ENCODE measurements at places on chromosomes 3 and 15.

- no peak for DNase-seq
These were observed 247.1 kb upstream of the LMCD1 start for GRCh38 chr3:8254489-8254888.

DNA sequence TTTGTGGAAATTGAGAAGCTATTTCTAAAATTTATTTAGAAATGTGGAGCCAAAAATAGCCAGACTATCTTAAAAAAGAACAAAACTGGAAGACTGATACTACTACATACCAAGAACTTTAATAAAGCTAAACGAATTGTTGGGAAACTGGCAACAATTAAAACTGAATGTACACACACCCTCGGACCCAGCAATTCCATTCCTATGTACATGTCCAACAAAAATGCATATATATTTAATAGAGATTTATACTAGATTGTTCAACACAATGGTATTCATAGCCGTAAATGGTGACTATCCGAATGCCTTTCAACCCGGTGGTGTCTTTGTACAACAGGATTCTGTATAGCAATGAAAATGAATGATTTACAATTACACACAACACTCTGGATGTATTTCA lies 136.5 kb upstream of the RASGRP1 start:
- no peak for DNase-seq

DNA sequence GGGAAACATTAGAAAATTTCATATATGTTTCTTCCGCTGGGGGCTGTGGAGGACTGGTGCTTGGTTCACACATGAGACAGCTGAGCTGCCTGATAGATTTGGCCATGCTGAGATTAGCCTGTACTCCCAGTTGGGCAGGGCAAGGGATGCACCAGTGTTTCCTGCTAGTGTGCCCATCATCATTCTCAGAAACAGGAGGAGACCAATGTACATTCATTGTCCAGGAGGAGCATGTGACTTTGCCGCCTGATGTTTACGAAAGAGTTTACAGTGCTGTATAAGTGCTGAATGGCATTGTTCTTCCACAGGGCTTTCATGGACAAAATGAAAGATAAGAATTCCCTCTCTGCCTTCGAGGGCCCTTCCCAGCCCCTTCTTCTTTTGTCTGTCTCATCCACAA lies 311.1 kb upstream of the THBS1 start:
- no peak for DNase-seq

GRCh38 chr3:65443739-65444446 lies 594.8 kb downstream of the MAGI1 start:
- no peak for DNase-seq

DNA sequence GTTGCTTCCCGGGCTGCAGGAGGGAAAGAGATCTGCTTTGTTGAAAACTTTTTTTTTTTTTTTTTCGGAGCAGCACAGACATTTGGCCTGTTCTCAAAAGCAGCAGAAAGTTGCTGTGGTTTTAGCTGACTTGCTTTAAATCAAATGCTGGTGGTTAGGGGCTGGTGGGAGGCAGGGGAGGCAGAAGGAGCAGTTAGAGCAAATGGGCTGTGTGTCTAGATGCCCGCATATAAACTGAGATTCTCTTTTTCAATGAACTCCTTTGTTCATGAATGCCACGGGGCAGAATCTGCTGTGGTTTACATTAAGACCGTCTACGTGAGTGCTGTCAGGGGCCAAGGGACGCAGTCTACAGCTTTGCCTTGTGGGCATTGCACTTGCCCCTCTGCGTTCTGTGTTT lies 95.9 kb downstream of the FLNB start:
- no peak for DNase-seq

GRCh38 chr3:157274644-157275137 lies 114.7 kb upstream of the CCNL1 start:
- DNase-seq = no peak

DNA sequence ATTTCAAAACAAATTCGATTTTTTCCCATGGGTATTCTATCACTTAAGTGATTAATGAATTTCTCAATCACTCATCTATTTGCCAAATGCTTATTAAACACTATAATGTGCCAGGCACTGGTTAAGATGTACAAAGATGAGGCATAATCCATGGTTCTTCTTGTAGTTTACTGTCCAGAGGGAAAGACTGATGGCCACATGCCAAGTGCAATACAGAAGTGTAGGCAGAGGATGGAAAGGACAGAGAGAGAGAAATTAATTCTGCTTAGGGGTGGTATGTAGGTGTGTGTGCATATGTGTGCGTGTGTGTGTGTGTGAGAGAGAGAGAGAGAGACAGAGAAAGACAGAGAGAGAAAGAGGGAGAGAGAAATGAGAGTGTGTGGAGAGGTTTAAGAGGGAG lies 120.8 kb upstream of the CCNL1 start:
- DNase-seq = no peak

GRCh38 chr15:65824031-65824743 lies 32.1 kb upstream of the DENND4A start:
- no peak for DNase-seq

DNA sequence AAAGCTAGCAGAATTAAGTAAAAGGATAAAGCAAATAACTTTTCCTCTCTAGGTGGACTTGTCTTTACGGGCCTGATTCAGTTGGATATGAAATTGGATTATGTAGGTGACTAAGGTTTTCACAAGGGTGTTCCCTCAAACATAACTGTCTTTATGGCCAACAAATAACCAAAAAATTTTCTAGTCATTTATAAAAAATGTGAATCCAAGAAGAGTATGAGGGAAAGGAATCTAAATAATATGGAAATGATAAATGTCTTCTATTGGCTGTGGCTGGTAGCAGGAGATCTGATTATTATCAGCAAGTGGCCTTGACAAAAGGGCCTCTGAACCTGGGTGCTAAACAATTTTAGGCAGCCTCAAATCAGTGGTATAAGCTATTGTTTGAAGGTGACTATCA lies 594.0 kb upstream of the UBE2E2 start:
- DNase-seq = no peak

- DNase-seq = no peak
These were observed 1044.5 kb downstream of the NTRK3 start for GRCh38 chr15:87212041-87212440.

DNA sequence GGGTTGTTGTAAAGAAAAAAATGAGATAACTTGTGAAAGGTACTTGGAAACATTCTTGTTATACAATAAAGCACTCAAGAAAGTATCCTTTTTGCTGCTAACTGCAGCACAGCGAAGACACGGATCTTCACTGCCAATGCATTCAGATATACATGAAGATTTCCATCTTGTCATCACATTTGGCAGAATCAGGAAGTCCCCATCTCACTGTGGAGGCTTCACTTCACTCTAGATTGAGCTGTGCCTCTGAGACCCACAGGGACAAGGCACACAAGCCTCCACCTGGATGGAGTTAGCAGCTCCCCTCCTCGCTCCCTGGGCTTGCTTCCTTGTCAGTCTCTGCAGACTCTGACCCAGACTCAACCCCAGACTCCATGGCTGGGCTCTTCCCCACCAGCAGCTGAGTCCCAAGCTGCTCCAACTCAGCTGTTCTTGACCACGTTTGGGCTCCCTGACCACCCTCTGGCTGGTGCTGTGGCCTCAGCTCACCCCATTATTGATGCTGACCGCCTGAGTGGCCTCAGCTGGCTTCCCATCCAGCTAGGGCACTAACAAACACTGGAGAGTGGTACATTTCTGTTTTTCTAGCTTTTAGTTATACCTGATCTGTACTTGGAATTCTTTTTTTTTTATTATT lies 45.4 kb upstream of the SMAD3 start:
- no peak for DNase-seq

- no peak for DNase-seq
These were observed 2.8 kb downstream of the ZIC4 start for GRCh38 chr3:147403511-147403910.

DNA sequence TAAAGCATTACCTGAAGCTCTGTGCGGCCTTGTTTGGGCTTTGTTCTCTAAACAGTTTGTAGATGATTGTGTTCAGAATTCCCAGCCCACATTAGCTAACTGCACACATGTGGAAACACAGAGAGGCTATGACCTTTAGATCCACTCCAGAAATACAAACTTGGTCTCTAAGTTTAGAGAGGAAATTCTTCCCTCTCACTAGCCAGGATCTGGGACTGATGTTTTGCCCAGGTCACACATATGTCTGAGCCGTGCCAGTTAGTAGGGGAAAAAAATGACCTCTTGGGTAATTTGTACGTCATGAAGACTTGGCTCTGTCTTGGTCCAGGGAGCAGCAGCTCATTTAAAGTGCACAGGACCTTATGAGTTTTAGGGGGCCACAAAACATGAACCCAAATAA lies 223.1 kb downstream of the RBMS3 start:
- no peak for DNase-seq

GRCh38 chr15:63056829-63057228 lies 14.3 kb downstream of the TPM1 start:
- no peak for DNase-seq

DNA sequence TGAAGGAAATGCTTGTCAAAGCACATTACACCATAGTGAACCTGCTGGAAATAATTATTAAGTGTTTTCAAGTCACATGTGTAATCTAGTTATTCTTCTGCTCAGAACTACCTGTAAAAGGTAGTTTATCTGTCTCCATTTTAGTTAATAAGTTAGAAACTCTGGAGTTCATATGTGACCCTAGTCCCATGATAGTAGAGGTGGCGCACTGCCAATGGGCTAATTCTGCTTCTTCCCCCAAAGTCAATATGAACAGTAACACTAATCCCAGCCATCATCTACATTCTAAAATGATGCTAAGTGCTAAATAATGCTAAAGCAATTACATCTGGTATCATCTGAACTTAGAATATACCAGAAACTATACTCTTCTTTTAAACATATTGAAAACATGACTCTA lies 361.0 kb upstream of the NECTIN3 start:
- no peak for DNase-seq

DNA sequence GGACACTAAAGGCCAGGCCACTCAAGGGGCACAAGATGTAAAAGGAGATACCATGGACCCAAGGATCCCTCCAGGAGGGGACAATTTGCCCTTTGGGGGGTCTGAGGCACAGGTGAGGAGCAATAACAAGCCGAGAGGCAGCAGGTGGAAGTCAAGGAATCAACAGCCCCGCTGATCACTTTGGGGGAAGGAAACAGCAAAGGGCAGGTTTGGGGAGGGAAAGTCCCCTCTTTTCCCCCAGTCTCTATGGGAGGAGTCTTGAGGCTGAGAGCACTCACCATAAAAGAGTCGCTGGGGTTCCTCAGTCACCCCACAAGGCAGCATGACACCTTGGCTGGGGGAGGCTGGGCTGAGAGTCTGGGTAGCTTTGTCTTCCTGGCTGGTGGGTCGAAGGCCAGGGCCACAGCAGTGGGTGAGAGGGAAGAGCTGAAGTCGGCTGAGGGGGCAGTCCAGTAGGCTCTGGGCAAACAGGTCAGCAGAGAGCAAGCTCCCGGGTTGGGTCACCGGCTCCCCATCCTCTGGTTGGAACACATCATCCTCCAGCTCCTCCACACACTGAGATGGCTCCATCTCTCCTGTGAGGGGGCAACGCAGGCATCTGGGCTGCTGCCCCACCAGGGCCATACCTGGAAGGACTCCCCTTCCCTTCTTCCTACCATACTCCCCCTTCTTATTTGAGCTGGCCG lies 3.0 kb downstream of the BMF start:
- DNase-seq = no peak

- no peak for DNase-seq
These were observed 562.8 kb downstream of the NR2F2 start for GRCh38 chr15:96893159-96893906.

DNA sequence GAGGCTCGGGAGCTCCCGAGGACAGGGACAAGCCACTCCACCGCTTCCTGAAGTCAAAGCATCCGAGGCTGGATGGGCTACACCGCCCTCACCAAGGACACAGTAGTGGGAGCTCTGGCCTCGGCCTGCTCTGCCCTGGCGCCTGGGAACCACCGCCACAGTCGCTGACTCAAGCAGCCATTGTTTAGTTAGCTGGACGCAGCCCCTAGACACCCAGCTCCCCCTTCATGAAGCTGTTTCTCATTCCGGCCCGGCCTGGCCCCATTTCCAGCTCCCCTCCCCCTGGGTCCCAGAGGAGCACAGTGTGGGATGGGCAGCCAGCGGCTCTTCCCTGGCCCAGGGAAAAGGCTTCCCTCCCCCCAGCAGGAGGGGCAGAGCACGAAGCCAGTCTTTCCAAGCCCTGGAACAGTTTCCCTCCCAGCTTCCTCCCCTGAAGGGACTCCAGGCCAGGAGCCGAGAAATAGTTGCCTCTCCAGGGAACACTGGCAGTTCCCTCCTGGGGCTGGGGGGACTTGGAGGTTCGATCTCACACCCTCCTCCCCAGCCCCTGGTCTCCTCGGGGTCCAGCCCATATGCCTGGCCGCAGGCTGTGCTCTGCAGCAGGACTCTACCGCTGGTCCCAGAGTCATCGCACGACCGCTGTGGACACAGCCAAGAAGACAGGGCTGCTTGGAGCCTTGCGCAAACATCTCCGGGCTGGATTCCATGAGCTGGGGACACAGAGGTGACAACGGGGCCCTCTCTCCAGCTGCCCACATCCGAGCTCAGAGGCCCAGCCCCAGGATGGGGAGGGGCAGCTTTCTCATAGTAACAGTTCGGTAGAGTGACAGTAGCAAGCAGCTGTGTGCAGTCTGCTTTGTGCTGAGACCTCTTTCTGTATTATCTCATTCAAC lies 10.0 kb downstream of the PLXND1 start:
- no peak for DNase-seq

- DNase-seq = no peak
These were observed 1.8 kb downstream of the CLDN18 start for GRCh38 chr3:138011722-138012121.

GRCh38 chr3:25894101-25894500 lies 104.2 kb downstream of the OXSM start:
- DNase-seq = no peak

- no peak for DNase-seq
These were observed 6.0 kb downstream of the PCSK6 start for GRCh38 chr15:101483462-101483861.

DNA sequence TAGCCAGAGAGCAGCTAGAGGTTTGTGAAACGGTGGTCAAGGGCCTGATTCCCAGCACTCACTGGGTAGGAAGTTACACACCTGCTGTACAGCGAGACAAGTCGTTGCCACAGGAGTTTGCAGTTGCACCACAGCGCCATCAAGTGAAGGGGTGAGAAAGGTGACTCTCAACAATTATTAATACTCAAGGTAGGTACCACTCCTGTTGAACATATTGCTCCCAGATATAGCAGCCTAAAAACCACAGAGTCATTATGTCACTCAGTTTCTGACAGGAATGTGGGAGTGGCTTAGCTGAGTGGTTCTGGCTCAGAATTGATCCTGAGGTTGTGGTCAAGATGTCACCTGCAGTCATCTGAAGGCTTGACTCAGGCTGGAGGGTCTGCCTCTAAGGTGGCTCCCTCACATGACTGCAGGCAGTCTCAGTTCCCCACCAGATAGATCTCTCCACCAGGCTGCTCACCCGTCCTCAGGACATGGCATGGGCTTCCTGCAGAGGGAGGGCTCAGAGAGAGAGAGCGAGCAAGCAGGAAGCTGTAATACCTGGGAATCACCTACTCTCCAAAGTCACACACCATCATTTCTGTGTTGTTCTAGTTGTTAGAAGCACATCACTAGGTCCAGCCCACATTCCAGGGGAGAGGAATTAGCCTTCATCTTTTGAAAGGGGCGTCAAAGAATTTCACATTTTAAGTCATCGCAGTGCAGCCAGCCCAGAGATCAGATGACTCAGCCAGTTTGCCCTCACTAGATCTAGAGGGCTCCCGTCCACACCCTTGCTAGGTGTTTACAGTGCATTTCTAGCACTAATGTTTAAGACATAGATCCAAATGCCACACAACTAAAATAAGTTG lies 17.0 kb upstream of the ANO10 start:
- DNase-seq = no peak

Measured in stimulated activated CD8-positive, alpha-beta memory T cell treated with anti-CD3 and anti-CD28 coated beads, Interleukin-4, amount 100 ng/mL, for 1 hour (primary cell).